ENCODE measurements at places on chromosomes 4 and X.

DNA sequence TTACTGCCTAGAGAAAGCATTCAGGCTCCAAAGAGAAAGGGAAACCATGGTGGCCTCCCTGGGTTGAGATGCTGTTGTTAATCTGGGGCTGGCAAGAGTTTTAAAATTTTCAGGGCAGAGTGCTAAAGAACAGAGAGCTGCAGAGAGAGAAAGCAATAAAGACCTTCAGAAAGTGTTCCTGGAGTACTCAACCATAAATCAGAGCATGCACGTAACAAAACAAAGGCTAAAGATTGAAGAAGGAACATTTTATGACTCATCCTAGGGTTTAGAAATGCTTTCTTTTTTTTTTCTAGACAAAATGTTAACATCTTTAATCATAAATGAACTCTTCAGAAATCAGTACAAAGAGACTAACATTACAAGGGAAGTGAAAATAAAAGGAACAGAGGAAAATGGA, 562.3 kb upstream of the NDST4 start:
- no peak for DNase-seq

- DNase-seq = no peak
Observed at GRCh38 chrX:3346501-3347259, at the start of gene MXRA5. TSS of gene MXRA5 (minus strand) at chrX:3346652. CDS start at chrX:3343833, 2,819 bp downstream.

DNA sequence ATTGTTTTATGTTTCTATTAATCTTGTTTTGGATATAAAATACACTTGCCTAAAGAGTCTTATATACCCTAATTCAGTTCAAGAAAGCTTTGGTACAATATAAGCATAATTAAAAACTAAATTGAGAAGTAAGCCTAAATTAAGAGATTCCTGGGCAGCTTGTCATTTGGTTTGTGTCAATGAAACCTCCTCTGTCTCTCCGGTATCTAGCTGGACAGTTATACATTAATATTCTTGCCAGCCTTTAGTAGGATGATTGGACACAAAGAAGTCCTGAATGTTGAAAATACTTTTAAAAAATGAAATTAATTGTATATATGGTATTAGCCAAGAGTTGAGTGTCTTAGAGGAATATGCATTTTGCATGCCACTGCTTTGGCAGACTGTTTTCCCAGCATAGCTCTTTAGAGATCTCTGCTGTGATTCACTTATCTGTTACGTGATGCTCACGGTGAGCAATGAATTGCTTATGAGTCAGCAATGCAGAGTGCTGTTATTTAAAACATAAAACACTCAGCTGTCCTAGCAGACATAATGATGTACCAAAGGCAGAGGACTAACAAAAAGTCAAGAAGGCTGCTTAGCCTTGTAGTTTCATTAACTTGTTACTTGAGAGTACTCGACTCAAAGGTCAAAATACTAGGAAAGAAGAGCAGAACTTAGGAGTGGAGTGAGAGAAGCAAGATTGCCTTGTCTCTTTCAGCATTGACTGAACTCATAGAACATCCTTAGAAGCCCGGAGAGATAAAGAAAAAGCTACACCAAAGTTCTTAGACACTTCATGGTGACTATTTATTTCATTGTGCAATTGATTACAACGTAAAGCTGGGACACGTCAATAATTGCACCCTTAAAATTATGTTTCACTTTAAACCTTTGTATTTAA, 1296.1 kb upstream of the PCDH7 start:
- no peak for DNase-seq

DNA sequence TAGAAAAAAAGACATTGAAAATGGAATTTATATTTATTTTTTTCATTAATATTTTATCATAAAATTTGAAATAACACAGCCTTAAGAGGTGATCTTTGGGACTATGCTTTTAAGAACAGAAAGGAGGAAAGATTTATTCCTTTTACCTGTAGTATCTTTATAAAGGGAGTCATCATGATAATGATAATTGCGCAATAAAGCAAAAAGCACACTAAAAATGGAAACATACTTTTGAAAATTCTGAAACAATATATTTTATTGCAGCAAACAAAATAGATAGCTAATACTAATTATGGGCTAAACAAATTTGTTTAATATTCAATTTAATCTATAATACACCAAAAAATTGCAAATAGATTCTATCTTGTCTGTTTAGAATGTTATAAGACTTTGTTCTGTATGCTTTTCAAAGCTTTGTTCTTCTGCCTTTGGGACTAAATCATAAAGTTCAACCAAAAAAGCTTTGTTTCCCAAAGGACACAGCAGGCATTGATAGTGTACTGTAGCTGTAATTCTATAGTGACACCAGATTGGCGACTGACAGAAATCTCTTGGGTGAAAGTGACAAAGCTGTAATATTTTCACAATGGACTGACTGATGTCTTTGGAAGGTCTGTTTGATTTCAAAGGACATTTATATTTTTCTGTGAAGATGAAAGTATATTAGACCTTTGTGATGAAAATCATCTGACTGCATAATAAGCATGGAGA, 2156.6 kb upstream of the TENM3 start:
- no peak for DNase-seq

DNA sequence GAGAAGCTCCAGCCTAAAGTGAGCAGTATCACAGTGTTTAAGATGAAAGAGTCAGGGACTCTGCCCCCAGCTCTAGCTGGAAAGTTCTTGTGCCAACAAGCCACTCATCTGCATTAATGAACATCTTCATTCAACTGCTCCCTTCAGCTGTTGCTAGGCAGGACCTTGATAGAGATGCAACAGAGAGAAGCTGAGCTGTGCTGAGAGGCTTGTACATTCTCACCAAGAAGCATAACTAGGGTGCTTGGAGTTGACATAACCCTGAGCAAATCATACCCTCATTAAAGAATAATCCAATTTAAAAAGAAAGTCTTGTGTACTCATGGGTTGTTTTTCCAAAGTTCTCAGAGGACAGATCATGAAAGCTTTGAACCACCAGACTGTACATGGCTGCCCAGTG, 63.2 kb downstream of the ATXN3L start:
- no peak for DNase-seq

All from T-helper 2 cell (primary cell).